ENCODE measurements at places on chromosomes 1 and 21.

GRCh38 chr1:206422525-206422924 lies 47.8 kb upstream of the IKBKE start:
- no peak for DNase-seq

GRCh38 chr1:94954263-94955220 lies 27.6 kb upstream of the CNN3 start:
- no peak for DNase-seq

- DNase-seq = no peak
Measured at GRCh38 chr1:166330096-166330495, 163.3 kb upstream of the FAM78B start.

- no peak for DNase-seq
Measured at GRCh38 chr1:154174654-154175053, 17.2 kb downstream of the TPM3 start.

- DNase-seq = peak; percentile 81
Measured at GRCh38 chr1:205918955-205919746, 24.1 kb downstream of the SLC26A9 start.

DNA sequence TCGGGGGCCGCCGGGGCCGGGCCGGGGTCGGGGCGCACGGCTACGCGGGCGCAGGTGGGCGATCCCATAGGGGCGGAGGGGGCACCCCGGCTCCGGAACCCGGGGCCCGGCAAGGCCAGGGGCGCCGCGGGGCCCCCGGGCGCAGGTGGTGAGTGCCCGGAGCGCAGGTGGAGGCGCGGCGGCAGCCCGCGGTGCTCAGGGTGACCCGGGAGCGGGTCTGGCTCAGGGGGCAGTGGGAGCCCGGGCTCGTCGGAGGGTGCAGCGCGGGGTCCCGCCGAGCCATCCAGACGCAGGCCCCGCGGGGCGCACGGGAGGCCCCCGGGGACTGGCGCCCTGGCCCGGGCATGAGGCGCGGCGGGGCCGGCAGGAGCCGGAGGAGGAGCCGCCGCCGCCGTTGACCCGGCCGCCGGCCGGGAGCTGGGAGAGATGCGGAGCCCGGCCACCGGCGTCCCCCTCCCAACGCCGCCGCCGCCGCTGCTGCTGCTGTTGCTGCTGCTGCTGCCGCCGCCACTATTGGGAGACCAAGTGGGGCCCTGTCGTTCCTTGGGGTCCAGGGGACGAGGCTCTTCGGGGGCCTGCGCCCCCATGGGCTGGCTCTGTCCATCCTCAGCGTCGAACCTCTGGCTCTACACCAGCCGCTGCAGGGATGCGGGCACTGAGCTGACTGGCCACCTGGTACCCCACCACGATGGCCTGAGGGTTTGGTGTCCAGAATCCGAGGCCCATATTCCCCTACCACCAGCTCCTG lies 489 bp downstream of the CELSR2 start:
- DNase-seq = no peak

DNA sequence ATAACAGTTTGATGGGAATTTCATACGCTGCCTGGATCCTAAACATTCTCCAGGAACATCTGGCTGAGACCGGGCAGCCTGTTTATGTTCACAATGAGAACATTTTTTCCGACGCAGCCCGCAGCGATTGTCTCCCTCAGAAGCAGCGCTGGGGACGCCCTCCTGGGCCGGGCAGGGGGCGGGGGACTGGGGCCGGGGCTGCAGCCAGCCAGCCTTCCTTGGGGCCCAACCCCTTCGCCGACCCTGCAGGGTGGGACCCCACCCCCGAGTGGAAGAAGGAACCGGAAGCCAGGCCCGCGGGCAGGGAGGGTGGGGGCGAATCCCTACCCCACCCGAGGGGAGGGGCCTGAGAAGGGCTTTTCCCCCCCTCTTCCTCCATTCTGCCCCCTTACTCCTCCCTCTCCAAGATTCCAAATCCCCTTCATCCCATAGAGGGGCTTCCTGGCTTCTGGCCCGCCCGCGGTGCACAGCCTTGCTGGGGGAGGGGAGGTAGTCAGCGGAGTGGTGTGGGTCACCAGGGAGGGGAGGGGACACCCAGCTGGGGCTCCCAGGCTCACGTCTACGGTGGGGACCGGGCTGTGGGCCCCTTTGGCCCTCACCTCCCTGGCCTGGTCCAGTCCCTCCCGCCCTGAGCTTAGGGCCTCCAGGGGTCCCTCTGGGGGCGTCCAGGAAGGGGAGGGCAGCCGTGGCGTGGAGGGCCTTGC lies 60.6 kb downstream of the WNT9A start:
- DNase-seq = peak; percentile 30

DNA sequence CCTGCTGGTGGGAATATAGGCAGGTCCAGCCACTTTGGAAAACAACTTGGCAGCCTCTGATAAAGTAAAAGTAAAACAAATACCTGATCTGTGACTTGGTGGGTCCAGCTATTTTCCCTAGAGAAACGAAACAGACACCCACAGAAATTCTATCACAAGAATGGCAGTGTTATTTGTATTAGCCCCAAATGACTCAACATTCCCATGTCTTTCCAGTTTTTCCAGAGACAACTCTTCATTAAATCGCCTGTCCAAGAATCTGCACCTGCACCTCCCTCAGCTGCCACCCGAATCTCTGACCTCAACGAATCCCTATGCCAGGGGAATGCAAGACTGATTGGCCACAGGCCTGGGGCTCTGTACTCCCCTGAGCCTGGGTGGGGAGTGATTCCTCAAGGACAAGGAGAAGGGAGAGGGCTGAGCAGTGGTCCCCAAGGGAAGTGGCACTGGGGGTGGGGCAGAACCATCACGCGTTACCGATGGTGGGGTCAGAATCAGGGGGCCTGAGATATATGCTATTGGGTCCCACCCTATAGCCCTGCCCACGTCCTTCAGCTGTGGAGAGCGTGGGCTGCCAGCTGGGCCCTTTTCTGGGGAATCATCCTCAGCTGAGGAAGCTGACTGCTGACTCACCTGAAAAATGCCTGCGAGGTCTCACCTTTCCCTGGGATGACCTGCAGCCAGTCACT lies 553.0 kb downstream of the PTPRU start:
- DNase-seq = no peak

DNA sequence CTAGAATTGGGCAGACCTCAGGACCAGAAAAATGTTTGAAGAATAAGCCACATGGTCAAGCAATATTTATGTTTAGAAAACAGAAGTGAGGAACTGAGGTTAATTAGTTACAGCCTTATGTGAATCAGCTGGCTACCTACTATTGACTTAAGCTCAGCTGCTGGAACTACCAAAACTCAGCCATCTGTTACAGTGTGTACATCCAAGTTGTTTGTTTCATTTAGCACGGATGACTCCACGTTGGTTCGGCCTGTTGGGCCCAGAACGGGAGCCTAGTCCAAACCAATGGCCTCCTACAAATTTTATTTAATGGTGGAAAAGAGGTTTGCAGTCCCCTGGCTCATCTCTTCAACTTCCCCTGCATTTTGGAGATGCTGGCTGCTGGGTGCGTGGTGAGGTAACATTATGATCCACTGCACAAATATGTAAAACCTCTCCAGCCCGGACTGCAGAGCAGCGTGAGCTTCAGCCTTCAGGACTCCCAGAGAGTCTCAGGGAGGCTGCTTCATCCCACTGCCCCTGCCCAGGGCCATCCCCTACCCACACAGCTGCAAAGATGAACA lies 143.4 kb downstream of the ZZZ3 start:
- no peak for DNase-seq

- DNase-seq = no peak
Measured at GRCh38 chr1:239056940-239057339, 329.4 kb upstream of the CHRM3 start.

DNA sequence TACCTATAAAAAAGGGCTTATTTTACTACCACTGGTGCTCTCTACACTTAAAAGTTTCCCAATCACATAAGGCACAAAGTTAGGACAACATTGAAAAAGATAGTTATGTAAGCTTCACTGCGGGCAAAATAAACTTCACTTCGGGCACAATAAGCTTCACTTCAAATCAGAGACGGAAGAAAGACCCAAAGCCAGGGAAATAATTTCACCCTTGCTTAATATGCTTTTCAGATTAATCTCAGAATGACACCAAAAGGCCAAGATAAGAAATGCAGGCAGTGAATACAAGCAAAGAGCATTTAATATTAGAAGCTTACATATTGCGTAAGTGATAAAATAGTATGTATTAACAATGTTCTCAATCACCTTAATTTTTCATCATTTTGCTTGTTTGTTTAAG lies 444.2 kb downstream of the SETD4 start:
- DNase-seq = peak; percentile 60

- peak; percentile 24 for DNase-seq
Measured at GRCh38 chr1:185207170-185207569, 50.2 kb downstream of the SWT1 start.

- DNase-seq = peak; percentile 84
Measured at GRCh38 chr21:28633839-28634555, 358.7 kb downstream of the LTN1 start.

DNA sequence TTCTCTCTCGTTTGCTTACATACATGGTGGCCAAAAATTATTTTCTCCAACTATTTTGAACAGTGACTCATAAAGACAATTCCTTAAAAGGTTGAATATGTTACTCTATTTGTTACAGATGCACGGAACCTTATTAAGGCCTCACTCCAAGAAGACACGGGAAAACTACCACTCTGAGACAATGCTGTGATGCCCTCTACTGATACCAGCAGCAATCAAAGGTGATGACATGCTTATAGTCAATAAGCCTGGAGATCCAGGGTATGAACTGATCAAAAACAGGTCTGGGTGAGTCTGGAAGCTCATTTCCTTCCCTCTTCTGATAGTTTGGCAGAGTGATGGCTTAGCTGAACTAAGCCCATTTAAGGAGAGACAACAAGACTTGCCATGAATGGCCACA lies 563.0 kb downstream of the LRRIQ3 start:
- DNase-seq = no peak

GRCh38 chr1:145786271-145786670 lies 37.6 kb downstream of the RNF115 start:
- DNase-seq = no peak

DNA sequence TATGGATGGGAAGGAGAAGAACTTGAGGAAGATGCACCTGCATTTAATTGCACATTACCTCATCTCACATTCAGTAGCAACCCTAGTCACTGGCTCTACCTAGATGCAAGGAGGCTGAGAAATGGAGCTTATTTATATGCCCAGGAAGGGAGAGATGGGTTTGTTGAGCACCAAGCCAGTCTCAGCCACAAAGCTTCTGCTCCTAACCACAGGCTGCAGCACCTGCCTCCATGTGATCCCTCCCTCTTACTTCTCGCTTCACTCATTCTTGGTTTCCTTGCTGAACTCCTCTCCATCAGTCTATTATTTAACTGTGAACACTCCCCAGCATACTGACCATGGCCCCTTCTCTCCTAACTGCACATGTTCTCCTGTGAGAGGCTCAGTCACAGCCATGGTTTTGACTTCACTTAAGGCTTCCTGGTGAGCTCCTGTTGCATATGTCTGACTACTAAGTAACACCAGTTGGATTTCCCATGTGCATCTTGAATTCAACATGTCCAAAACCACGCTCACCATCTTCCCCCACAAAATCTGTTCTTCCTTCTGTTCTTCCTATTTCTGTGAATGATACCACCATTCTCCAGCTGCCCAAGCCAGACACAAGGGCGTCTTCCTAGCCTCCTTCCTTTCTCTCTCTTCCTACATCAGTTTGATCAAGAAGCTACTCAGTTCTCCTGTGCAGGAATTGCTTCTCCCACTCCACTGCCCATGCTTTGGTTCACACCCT lies 139.8 kb downstream of the AK5 start:
- no peak for DNase-seq

GRCh38 chr1:201649761-201650622 lies 111.1 kb downstream of the NAV1 start:
- peak; percentile 6 for DNase-seq

DNA sequence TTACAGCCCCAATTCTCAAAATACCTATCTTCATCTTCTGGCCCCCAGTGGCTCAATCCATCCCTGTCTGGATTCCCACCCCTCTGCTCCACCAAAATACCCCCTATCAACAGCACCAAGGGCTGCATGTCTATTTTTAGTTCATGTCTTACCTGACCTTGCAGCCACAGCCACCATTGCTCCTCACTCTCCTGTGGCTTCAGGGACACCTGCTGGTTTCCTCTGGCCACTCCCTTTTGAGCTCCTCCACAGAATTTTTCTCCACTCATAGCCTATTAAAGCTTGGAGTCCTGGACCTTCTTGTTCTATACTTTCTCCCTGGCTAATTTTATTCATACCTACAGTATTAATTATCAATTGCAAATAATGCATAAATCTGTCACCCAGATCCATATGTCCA lies 125.3 kb upstream of the NGF start:
- no peak for DNase-seq

DNA sequence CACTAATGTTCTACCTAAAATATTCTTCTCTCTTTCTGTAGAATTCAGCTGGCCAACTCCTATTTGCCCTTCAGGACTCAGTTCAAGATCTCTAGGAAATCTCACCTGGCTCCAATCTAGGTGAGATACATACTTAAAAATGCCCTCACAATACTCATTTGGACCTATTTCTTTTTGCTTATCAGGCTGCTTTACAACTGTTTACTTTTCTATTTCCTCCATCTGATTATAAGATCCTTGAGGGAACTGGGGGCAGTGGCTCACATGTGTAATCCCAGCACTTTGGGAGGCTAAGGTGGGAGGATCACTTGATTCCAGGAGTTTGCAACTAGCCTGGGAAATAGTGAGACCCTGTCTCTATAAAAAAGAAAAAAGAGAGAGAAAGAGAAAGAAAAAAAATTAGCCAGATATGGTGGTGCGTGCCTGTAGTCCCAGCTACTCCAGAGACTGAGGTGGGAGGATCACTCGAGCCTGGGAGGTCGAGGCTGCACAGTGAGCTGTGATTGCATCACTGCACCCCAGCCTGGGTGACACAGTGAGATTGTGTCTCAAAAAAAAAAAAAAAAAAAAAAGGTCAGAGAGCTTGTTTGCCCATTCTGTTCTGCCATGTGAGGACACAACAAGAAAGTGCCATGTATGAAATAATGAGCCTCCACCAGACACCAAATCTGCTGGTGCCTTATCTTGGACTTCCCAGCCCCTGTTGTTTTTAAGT lies 14.8 kb downstream of the EFCAB14 start:
- no peak for DNase-seq

- peak; percentile 12 for DNase-seq
Measured at GRCh38 chr1:3183411-3183810, 114.4 kb downstream of the PRDM16 start.

- DNase-seq = peak; percentile 17
Measured at GRCh38 chr1:77378723-77379535, 97.1 kb downstream of the AK5 start.

GRCh38 chr1:232886271-232886670 lies 64.1 kb upstream of the NTPCR start:
- no peak for DNase-seq

- DNase-seq = no peak
Measured at GRCh38 chr1:184186167-184186566, 134.6 kb downstream of the TSEN15 start.

- DNase-seq = no peak
Measured at GRCh38 chr1:201329801-201330200, 46.5 kb downstream of the PKP1 start.

- DNase-seq = no peak
Measured at GRCh38 chr1:50066806-50067205, 41.9 kb upstream of the ELAVL4 start.

DNA sequence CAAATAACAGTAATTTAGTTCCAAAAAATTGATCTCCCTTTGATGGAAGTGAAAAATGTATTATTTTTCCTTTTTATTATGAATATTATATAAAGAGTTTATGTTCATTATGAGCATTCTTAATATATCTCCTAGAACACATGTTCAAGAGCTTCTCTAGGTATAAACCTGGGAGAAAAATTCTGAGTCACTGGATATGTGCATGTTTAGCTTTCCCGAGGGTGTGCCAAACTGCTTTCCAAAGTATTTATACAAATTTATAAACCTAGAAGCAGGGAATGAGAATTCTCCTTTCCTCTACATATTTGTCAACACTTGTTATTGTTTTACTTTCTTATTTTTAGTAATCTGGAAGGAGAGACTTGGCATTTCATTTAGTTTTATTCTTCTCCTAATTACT lies 25.0 kb downstream of the XCL2 start:
- no peak for DNase-seq
